ENCODE measurements at places on chromosomes 16 and 17.

DNA sequence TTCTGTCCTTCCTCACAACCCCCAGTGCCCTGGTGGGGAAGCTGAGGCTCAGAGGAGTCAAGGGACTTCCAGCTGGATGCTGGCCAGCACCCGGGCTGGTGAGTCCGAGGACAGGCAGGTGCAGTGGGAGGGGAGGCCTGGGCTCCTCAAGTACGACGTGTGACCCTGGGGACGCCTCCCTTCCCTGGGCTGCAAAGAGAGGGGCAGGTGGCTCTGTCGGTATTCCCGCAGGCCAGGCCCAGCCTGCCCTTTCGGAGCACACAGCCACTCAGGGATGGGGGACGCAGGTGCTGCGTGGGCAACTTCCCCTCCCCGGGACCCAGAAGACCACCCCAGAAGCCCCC lies 33.1 kb upstream of the PVALEF start:
- DNase-seq = no peak

- DNase-seq = no peak
Measured at GRCh38 chr16:86994651-86995171, 322.5 kb downstream of the C16orf95 start.

- DNase-seq = no peak
Measured at GRCh38 chr17:71741836-71742235, 379.0 kb upstream of the SOX9 start.

- no peak for DNase-seq
Measured at GRCh38 chr17:82193520-82194220, 19.0 kb downstream of the CCDC57 start.

DNA sequence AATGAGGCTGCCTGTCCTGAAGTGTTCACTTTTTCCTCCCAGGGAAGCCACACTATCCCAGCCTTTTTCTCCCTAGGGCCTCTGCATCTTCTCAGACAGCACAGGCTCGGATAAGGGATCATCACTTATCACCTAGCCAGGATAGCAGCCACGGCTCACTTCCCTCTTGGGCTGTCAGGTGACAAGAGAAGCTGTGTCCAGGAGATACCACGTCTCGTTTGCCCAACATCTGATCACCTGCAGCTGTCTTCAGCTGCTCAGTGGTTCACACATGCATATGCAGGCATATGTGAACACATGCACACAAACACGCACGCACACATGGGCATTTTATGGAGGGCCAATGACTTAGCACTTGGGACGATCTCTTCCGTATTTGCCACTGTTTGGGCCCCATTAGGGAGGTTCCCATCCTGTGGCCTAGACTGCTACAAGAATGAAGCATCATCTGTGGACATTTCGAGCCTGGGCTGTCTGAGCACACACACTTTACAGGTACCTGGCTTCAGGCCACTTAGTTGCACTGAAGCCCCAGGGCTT lies 32.4 kb upstream of the ADORA2B start:
- no peak for DNase-seq

GRCh38 chr16:7026639-7027038 lies 306.0 kb upstream of the RBFOX1 start:
- DNase-seq = no peak

- DNase-seq = peak; percentile 39
Measured at GRCh38 chr16:75288596-75289120, 37.2 kb upstream of the BCAR1 start.

- no peak for DNase-seq
Measured at GRCh38 chr16:56305956-56306565, 114.8 kb downstream of the GNAO1 start.

- no peak for DNase-seq
Measured at GRCh38 chr17:65539630-65540266, 21.7 kb downstream of the AXIN2 start.

GRCh38 chr16:74771656-74772315 lies 2.8 kb downstream of the FA2H start:
- DNase-seq = no peak

GRCh38 chr17:68103148-68103547 lies 67.6 kb downstream of the KPNA2 start:
- DNase-seq = no peak

DNA sequence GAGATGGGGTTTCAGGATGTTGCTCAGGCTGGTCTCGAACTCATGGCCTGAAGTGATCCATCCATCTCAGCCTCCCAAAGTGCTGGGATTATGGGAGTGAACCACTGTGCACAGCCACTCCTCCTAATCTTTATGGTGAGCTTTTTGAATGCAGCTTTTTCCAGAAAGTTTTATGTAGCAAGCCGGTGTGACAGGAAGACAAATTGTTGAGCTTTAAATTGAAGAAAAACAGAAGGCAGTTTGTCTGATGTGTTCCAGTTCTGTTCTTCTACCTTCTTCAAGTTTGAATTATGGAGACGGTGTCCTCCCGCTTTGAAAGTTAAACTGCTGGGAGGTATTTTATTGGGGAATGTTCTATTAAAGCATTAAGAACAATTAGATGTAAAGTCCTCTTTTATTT lies 177.1 kb downstream of the SNX29 start:
- DNase-seq = no peak

DNA sequence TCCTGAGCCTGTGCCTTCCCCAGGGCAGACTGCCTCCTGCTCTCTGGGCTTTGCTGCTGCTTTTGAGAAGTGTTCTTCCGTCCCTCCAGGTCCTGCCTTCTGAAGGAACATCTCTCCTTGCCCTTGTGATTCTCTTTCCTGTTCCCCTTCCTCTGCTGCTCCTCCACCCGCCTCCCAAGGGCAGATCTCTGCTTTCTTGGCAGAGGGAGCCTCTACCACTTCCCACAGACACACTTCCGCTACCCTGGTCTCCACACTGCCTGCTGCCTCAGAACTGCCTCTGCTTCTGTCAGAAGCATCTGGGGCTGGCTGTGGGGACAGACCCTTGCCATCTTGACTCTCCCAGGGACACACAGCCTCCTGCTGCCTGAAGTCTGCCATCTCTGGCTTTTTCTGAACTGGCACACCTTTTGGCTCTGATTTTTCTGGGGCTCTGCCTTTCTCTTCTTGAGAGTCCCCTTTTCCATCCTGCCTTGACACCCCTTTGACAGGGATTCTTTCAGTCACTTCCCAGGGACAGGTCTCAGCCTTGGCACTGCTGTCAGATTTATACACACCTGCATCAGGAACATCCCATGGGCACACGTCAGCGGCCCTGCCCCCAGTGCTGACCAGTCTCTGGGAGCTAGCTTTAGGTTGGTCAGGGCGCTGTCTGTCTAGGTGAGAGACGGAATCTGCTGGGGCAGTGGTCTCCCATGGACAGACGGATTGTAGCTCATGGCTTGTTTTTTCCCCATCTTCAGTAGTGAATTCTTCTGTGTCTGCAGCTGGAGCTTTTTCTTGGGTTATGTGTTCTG lies 16.6 kb downstream of the GPR179 start:
- DNase-seq = no peak

- no peak for DNase-seq
Measured at GRCh38 chr16:20803192-20803560, 3.1 kb downstream of the ERI2 start.

DNA sequence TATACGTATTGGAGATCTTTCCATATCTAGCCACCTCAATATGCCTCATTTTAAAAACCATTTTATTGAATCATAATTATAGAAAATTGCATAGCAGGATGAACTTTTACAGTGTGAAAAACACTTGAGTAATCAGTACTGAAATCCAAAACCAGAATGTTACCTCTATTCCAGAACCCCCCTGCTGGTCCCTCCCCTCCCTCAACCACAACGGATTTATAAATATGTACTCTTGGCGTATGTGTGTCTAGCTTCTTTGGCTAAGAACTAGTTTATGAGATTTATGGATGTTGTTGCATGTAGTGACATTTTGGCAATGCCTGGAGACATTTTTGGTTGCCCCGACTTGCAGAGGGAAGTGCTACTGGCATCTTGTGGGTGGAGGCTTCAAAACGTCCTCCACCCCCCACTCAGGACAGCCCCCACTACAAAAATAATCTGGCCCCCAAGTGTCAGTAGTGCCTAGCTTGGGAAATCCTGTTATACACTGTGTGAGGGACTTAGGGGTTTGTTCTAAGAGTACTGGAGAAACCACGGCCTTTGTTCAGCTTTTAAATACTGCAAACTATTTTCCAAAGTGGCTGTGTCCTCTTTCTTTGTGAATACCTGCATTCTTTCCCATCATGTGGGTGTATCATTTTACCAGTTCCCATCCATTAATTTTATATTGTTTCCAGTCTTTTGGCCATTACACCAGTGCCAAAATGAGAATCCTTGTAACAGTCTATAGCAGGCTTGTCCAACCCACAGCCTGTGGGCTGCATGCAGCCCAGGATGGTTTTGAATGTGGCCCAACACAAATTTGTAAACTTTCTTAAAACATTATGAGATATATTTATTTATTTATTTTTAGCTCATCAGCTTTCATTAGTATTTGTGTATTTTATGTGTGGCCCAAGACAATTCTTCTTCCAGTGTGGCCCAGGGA lies 23.7 kb downstream of the ITPRIPL2 start:
- DNase-seq = no peak

DNA sequence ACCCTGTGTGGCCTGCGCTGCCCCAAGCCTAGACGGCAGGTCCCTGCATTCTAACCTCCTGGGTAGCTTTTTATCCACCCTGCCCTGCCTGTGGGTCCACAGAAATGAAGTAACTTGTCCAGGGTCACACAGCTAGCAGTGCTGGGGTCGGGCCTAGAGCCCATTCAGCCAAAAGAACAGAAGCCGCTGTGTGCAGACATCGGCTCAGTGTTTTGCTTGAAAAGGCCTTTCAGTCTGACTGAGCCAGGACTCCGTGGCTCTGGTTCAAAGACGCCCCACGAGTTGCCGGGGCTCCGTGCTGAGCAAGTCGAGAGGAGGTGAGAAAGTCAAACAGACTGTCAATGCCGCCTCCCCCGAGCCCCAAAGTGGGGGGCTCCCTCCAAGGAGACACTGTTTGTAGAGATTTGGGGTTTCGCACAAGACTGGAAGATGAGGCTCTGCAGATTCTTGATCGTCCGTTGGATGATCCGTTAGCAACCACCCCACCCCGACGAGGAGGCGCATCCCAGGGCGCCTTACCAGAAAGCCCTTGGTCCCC lies 226.2 kb downstream of the NTN1 start:
- DNase-seq = no peak

DNA sequence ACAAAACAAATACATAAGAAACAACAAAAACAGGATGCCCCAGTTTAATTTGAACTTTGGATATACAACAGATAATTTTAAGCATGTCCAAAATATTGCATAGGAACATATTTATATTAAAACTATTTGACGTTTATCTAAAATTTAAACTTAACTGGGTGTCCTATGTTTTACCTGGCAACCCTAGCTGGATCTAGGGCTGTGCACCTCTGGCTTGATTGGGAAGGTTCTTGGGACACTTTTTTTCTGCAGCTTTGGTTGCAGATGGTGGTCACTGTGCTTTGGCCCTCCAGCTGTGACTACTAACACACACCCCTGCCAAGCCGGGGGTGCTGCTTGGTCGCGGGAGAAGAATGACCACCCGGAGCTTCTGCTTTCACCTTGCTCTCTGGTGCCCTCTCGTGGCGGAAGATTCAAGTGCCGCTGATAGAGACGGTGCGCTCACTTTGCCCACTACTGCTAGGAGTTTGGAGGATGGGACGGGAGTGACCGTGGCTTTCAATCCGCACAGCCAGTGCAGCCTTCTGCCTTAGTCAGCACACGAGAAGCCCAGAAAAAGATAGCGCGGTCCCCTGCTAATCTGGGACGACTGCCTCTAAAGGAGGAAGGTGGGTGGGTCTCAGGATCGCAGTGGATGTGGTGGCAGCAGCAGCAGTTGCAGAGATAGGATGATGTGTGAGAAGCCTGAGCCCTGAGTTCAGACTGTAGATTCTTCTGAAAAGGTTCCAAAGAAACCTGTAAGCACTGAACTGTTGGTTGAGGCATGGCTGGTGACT lies 6.7 kb downstream of the SPACA3 start:
- peak; percentile 75 for DNase-seq

DNA sequence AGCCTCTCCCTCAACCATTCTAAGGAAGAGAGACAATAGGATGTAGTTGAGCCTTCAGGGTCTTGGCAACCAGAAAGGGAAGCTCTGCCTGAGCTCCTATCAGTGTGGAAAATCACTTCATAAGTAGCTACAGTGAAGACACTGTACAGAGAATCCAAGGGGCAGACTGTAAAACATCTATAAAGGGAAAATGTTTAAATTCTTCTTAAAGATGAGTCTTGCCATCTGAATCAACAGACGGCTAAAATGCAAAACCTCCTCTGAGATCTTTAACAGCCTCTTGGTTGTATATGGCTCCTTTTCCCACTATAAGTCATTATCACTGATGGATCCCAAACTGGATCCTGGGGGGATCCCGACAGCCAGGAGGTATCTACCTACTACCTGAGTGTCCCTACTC lies 239.2 kb upstream of the SOX9 start:
- no peak for DNase-seq

GRCh38 chr16:15954814-15955151 lies 5.4 kb downstream of the ABCC1 start:
- DNase-seq = no peak

- peak; percentile 43 for DNase-seq
Measured at GRCh38 chr16:57260294-57260929, 15.4 kb downstream of the ARL2BP start.

- DNase-seq = no peak
Measured at GRCh38 chr17:78824240-78824639, 16.4 kb downstream of the USP36 start.

DNA sequence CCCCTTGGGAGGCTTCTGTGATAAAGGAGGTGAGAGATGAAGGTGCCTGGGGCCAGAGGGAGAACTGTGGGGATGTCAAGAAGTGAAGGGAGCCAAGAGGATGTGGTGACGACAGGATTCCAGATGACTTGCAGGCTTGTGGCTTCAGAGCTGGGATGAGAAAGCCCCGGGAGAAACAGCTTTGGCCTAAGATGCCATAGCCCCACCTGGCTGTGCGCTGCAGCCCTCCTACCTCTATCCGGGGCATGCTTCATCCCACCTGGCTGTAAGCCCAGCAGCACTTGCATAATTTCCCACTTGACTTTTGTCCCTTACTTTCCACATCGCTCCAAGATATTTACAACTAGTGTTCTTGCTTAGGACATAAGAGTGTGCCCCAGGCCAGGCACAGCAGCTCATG lies 29.3 kb downstream of the GINS3 start:
- DNase-seq = no peak

- DNase-seq = no peak
Measured at GRCh38 chr16:86010680-86011141, 111.7 kb downstream of the IRF8 start.

GRCh38 chr17:47317119-47317518 lies 6.6 kb upstream of the EFCAB13 start:
- no peak for DNase-seq
